RPMI7951 (cell line): ENCODE measurements at places on chromosomes 1 and 21.

DNA sequence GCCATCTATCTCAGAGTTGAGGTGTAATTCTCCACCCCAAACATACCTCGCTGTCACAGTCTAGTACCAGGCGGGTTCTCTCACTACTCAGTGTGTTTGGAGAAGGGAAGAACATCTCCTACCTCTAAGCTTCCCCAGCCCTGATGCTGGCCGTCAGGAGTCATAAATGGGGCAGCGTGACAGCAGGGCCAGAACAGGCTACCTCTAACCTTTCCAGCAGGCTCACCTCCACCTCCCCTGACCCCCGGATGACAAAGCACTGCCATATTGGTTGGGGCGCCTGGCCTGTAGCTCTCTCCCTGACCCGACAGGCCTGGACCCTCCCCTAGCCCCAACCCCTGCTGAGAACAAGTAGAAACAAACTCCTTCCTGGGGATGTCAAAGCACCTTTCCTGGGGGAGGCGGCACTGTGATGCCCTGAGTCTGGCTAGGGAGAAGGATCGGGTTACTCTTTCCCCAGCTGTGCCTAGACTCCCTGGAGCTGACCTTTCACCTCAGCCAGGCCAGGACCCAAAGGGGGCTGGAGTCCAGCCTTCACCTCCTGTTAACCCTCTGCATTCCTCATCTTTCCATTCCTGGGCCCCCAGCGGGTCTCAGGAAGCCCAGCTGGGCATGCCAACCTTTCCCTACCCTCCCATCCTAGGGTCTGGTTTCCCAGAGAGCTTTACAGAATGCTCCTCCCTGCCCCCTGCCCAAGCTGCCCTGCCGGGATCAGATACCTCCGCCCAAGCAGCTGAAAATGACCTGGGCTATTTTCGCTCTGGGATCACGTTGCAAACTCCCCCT is 34.2 kb downstream of the AHDC1 start:
- DNase-seq: no peak

DNA sequence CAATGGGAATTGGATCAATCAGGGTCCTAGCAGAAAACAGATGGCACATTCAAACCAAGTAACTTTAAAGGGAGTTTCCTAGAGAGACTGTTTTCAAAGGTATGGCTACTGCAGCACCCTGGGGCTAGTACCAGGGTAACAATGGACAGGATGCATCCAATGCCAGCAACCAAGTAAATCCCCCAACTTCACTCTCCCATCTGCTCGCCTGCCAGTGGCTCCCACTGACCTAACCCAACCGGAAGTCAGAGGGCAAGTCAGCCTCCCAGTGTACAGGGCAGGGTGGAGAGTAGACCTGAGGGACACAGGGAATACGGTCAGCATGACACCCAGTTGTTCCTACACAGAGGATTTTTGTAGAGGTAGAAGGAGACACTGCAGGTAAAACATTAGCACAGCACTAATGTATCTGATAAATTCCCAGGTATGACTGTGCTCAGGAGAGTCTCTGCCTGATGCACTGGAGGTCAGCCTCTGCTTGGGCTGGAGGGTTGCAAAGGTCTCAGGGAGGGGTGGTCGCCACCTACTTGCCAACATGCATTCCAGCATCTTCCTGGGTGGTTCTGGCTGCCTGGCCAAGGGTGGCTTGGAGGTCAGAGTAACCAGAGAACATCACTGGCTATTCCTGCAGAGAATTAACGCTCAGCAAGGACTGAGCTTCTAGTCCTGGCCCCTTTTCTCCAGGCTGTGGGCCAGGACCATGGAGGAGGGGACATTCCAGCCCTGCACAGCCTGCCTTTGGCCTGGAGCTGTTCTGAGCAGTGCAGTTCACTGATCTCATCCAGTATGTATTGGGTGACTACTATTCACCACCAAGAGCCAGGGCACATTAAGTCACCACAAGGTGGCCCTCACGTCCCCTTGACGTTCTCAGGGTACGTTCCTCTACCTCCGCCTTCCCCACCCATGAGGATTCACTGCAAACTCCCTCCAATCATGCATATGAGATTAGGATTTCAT is 5.1 kb upstream of the GJA4 start:
- DNase-seq: peak; percentile 18

- no peak for DNase-seq
Observed at GRCh38 chr1:199205740-199206441, 567.1 kb downstream of the PTPRC start.

DNA sequence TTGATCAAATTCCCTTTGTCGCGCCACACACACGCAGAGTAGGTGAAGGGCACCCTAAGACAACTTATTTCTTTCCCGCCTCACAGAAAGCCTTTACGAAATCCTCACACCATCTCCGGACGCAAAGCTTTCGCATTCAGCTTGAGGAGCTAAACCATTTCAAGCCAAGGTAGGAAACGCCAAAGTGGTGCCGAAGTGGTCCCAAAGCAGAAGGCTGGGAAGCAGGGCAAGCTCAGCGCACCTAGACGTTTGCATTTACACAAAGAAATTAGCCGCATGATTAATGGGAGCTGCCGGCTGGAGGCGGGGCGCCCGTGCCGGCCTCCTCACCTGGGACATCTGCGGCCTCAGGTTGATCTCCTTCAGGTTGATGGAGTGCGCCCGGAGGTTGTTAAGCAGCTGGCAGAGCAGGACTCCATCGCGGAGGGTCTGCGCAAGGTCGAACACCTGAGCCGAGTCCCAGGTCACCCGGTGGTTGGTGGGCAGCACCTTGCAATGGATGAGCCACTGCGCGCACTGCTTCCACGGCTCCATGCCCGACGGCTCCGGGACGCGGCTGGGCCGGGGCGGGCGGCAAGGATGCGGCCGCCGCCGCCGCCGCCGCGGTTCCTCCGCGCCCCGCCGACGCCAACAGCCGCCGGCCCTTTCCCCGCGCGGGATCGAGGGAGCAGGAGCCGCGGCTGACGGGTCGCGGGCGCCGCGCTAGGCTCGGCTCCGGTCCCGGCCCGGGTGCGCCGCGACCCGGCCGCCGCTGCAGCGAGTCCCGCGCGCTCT is 457 bp downstream of the VAV3 start:
- DNase-seq: peak; percentile 4

DNA sequence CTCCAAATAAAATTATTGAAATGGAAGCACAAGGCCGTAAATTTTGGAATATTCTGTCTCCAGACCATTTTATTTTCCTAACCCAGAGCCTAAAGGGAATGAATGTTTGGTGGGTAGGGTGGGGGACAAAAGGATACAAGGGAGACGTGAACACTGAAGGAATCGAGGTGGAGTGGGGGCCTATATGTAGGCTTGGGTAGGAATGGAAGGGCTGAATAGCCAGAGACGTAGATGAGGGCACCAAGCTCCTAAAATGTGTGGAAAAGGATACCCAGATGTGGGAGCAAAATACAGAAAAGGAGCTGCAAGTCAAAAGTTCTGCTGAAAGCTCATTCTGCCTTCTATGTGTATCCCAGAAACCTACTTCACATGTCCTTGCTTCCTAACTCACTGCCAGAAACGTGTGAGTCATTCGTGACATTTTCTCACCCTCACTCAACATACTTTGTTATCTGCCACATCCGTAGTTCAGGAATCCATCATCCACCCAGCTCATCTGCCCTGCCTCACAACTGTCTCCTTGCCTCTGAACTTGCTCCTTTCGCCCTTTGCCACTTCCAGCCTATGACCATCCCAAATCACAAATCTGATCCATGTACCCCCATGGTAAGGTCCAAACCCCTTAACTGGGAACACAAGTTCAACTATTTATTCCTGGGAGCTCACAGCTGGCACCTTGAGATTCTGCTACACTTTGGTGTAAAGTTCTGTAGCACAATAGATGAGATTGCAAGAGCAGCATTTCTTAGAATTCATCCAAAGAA is 84.1 kb upstream of the PRDX6 start:
- DNase-seq: peak; percentile 92

GRCh38 chr1:225847610-225848009 is 34.6 kb downstream of the TMEM63A start:
- no peak for DNase-seq

DNA sequence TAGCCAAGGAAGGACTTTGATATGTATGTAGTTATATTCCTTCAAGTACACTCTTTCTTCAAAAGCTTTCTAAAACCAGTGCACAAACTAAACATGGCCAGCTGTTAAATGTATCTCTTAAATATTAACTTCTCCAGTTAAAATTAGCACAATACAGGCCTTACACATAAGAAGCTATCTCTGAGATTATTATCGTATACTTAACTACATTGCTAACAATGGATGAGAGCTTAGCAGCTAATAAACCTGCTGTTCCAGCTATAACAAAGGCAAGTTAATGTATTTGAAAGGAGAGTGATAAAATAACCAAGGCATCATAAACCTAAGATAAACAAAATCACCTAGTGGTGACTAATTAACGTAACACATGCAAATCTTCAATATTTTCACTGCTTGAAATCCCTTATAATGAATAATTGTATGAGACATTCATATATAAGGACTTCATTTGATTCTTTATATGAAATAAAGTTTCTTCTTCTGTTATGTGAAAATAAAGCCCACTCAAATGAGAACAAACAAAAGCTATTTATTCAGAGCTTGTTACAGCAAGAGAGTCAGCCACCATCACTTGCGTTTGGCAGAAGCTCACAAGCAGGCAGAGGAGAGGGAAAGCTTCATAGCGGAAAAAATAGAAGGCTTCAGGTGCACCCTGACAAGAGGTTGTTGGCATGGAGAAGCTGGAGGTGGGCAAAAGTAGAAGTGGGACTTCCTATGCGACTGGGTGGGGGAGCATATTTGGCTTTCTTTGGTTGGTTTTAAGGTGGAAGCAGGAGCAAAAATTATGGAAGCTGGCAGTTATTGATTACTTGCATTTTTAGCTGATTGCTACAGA is 274.1 kb upstream of the CHRM3 start:
- no peak for DNase-seq

DNA sequence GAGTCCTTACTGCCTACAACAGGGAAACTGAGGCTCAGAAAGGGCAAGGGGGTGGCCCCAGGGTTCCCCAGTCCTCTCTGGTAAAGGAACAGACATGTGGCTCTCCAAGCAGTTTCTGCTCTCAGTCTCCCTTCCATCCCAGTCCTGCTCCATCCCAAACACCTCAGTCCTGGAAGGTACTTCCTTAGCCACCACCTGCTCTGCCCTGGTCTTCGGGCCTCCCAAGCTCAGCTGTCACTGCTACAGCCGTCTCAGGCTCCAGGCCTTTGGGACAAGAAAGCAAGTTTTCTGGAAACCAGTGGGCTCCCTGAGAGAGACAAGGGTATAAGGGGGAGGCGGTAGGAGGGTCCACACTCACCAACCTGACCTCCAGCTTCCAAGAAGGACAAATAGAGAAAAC is 23.1 kb upstream of the ADGRB2 start:
- DNase-seq: no peak

DNA sequence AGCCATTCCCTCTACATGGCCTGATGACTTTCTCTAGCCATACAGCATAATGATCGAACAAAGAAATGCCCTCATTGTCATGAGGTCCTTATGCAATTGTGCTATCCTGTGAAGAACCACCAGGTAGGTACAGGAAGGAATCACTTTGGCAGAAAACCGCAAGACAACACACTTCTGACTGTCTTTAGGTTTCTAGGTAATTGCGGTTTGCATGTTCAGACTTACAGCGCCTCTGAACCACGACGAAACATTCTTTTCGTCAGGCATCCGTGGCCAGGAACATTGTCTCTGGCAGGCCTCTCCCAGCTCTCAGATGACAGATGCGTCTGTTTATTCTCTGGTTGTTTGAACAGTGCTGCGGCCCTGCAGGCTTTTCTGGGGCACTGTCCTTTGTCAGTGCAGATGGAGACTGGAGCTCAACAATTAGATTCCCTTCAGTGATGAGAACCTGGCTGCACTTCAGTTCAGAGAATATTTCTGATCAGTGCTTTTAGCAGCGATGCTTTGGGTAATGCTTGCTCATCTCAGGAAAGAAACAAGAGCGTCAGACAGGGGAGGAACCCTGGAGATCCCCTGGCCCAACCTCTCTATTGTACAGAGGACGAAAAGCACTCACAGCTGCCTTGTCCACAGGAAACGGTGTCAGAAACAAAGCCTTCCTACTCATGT is 63.4 kb downstream of the B3GALT5 start:
- DNase-seq: peak; percentile 46

DNA sequence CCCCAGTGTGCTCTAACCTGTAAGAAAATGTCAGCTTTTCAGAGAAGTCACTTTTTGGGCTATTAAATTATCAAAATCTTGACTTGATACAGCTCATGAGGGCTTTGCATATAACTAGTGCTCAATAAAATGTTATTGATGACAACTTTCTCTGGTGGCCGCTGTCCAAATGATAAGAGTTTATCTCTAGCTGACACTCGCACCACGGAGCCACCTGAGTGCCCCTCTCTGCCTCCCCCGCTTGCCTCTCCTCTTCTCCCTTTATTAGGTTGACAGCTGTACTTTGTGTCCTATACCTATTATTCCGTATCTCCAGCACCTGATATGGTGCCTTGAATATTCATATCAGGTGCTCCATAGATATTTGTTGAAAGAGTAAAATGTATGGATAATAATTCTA is 82.8 kb downstream of the PHTF1 start:
- no peak for DNase-seq

DNA sequence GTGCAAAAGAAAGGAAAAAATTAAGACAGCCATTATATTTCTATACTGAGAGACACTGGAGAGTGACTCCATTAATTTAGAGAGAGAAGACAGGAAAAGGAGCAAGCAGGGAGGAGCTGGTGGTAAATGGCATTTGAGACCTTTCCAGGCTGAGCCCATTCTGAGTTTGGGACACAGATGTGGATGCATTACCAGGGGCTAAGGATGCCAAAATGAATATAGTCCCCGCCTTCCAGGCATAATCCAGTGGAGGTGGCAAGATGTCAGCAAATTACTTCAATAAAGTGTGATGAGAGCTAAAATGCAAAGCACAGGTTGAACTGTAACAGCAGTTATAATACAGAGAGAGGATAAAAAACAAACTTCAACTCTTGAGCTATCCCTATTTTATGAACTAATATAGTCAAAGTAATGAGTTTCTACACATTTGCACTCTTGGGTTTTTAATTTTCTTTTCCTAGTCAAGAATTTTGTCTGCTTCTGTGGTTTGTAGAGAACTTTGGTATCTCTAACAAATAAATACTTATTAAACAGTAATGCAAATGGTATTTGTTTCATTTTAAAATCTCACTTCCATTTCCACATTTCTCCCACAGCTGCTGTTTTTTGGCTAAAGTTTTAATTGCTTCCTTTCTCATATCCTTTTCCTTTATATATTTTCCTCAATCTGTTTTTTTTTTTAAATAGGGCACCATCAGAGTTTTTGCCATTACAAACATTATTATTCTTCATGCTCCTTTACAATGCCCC is 228.2 kb upstream of the KCNK2 start:
- DNase-seq: no peak

DNA sequence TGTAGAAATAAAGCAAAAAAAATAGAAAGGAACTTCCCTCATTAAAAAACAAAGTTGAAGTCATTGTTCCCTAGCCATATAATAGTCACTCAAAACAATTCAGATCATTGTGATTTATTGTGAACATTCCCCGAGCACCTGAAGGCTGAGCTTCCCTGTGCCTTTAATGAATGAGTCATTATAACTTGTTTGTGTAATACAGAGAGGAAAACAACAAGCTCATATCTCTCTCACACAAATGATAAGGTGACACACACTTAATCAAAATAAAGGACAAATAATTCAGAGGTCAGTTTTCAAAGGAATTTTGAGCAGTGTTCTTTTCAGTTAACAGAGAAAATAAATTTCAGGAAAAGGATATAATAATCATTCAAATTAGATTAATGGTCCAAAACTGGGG is 326.2 kb downstream of the DUSP10 start:
- no peak for DNase-seq

- DNase-seq: no peak
Observed at GRCh38 chr1:25927521-25928265, 21.5 kb upstream of the STMN1 start.
